Stimulated activated CD4-positive, alpha-beta T cell treated with anti-CD3 and anti-CD28 coated beads, TNF-alpha, amount 100 ng/mL, for 48 hours (primary cell): ENCODE measurements at places on chromosomes 16 and 17.

DNA sequence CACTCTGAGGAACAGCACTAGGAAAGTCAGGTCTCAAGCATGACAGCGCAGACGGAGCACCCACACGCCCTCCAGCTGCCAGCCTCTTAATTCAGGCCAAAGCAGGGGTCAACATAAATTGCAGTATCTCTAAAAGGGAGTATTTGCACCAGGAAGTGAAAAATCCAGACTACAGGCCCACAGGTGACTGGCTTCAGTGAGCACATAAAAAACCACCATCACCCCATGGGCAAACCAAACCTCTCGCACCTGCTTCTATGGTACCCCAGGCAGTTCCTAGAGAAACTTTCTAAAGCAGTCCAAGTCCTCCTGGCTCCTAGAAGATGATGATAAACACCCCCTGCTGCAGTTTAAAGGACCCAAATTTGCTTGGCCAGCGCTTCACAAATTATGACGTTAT lies 129.8 kb downstream of the ZNF423 start:
- DNase-seq: no peak

DNA sequence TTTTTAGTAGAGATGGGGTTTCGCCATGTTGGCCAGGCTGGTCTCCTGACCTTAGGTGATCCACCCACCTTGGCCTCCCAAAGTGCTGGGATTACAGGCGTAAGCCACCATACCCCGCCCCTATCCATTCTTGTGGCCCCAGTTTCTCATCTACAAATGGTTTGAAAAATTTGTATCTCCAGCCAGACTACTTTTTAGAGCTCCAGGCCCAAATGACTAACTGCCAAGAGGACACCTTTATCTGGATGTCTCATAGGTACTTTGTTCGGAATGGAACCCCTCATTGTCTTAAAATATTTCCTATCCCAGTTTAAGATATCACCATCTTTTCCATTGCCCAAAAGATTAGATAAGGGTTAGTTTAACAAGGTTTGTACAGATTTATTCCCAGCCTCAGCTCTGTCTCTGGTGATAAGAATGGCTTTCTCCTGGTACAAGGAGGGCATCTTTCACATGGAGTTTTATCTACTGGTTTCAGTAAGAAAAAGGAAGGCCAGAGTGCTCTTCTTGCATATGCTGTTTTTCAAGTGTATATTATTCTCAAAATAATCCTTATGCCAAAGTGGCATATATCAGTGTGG lies 4.9 kb upstream of the CDC27 start:
- no peak for DNase-seq

GRCh38 chr16:4402439-4403132 lies 13.8 kb downstream of the CORO7 start:
- DNase-seq: peak; percentile 33

- DNase-seq: peak; percentile 30
Measured at GRCh38 chr17:62965686-62966425, at the start of gene TANC2. Gene TANC2, plus strand, starts transcription at chr17:62966235. Its CDS starts 43,325 bp downstream, at chr17:63009560.

- DNase-seq: no peak
Measured at GRCh38 chr16:56260378-56261160, 69.3 kb downstream of the GNAO1 start.

- DNase-seq: no peak
Measured at GRCh38 chr16:58639230-58639629, 9.6 kb upstream of the CNOT1 start.

DNA sequence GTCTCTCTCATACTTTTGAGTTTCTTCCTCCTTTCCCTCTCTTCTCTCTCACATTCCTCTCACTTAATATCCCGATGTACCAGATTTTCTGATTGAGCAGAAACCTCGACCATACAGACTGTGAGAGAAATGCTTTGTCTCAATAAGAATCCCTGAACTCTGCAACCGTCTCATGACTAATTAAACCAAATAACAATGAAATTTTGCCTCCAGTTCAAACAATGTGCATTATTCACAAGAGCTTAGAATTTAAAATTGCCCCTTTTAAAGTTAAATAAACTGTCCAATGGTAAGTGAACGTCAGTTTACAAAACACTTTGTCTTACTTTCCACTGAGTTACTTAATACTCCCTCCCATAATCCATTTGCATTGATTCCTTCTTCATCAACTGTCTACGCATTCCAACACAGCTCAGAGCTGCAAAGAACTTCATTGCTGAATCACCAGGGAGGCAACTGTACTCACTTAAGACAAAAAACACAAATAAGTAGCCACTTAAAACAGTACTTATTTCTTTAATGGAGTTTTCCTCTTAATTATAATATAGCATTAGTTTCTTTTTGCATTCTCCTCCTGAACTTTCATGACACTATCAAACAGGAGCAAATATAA lies 4.9 kb downstream of the CDH11 start:
- DNase-seq: no peak
